ENCODE measurements at places on chromosomes 3 and 15. TPM values are rescaled to one million over a fixed set of nuclear protein-coding genes. Genes with fewer than 3 reads are reported as not detected.

Gene ATP10A
- 1.5 TPM for total RNA-seq

Gene DNAH1
- 5.7 TPM for total RNA-seq

Gene C3orf70
- total RNA-seq, result 0.05 TPM

Gene POC1A
- 23.4 TPM for total RNA-seq

Gene PLA2G4B
- 3.1 TPM for total RNA-seq

Gene SKIC8
- total RNA-seq, result 57.0 TPM

GRCh38 chr15:22856659-22857058 lies 18.2 kb downstream of the NIPA2 start:
- H3K4me3 ChIP-seq, result no peak overlapping the region
- DNase-seq, result no peak
- H3K4me1 ChIP-seq, result no peaks in the 10 kb centered on the region
- peaks cover 12% of the 10 kb centered on the region for H3K36me3 ChIP-seq
- H3K27ac ChIP-seq, result no peak overlapping the region
- no peaks in the 10 kb centered on the region for H3K27me3 ChIP-seq

GRCh38 chr15:66105286-66106265 lies 148.0 kb downstream of the MEGF11 start:
- no peaks in the 10 kb centered on the region for H3K27me3 ChIP-seq
- no peak overlapping the region for H3K27ac ChIP-seq
- no peak for DNase-seq
- H3K4me1 ChIP-seq, result no peaks in the 10 kb centered on the region
- H3K36me3 ChIP-seq, result no peaks in the 10 kb centered on the region
- H3K4me3 ChIP-seq, result no peak overlapping the region

DNA sequence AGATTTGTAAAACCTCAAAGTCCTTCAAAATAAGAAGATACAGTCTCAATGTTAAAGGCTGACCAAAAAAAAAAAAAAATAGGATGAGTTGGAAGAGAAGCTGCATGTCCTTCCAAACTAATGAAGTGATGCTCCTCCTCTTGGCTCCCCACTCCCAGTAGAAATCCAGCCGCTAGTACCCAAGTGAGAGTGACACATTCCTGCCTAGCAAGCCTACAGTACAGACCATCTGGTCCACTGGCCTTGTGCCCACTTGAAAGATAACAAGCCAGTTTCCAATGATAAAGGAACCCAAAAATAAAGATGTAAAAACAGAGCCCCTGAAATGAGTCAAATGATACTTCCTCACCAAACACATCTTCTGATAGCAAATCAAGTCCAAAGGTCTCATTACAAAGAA lies 258.7 kb upstream of the NSMCE3 start:
- H3K27me3 ChIP-seq, result no peaks in the 10 kb centered on the region
- H3K27ac ChIP-seq, result no peak overlapping the region
- H3K4me1 ChIP-seq, result no peaks in the 10 kb centered on the region
- H3K4me3 ChIP-seq, result no peak overlapping the region
- no peaks in the 10 kb centered on the region for H3K36me3 ChIP-seq

- H3K4me3 ChIP-seq, result no peak overlapping the region
- no peaks in the 10 kb centered on the region for H3K36me3 ChIP-seq
- no peak for DNase-seq
- no peak overlapping the region for H3K27ac ChIP-seq
- H3K4me1 ChIP-seq, result no peaks in the 10 kb centered on the region
These were observed 6.7 kb downstream of the SPPL2A start for GRCh38 chr15:50758712-50759205.

DNA sequence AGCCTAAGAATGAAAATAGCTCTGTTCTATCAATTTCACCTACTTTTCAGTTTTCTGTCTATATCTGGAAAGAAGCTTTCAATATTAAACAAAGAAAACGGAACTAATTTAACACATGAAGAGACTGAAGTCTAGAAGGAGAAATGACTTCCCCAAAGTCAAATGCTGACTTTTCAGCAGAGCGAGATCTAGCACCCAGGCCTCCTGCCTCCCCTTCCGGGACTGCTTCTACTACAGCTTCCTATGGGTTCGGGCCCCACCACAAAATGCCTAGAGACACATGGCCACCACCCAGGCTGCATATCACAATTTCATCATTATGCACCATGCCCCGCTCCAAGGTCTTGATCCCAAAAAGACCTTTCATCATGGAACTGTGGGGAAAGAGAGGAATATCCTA lies 104.5 kb downstream of the SST start:
- no peak overlapping the region for H3K27ac ChIP-seq
- H3K4me1 ChIP-seq, result no peaks in the 10 kb centered on the region
- no peaks in the 10 kb centered on the region for H3K27me3 ChIP-seq
- DNase-seq, result no peak
- H3K4me3 ChIP-seq, result no peak overlapping the region

DNA sequence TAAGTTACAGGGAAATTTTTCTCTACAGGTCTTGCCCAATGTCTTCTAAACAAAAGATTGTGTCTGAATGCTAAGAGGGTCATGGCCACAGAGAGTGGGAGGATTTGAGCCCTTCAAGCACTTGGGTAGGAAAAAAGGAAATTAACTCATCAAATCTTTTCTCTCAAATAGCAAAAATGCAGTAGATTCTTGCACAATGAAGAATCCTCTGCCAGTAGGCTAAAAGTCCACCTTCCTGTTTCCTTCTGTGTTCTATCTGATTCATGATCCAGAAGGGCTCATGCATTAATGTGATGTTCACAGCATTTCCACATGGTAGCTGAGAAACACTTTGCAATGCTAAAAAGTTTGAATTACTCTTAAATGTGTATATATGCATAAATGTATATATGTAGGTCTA lies 177.1 kb downstream of the CD47 start:
- no peak for DNase-seq
- no peak overlapping the region for H3K4me3 ChIP-seq
- H3K36me3 ChIP-seq, result no peaks in the 10 kb centered on the region
- no peaks in the 10 kb centered on the region for H3K27me3 ChIP-seq

Data from GM12878 (cell line).